ENCODE measurements at places on chromosomes 4 and X. TPM values are rescaled to one million over a fixed set of nuclear protein-coding genes. Genes with fewer than 3 reads are reported as not detected.

- no peak for DNase-seq
These were observed 24.9 kb downstream of the RGS12 start for GRCh38 chr4:3317656-3318211.

- DNase-seq: no peak
These were observed 61.2 kb upstream of the RAI2 start for GRCh38 chrX:17922303-17922702.

DNA sequence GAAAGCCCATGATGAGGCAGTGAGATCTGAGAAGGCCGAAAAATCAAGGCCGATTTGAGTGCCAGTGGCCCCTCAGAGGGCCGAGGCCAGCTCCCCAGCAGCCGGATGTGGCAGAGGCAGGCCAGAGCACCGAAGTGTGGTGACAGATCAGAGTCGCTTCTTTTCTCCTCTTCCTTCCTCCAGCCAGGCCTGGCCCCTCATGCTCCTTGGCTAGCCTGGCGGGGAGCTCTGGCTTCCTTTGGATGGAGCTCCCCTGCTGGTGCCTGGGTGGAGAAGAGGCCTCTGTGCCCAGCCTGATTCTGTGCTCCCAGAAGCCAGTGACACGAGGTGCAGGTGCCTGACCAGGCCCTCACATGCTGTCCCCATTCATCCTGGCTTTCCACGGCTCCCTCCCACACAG is 127.2 kb upstream of the PABPC4L start:
- no peak for DNase-seq

DNA sequence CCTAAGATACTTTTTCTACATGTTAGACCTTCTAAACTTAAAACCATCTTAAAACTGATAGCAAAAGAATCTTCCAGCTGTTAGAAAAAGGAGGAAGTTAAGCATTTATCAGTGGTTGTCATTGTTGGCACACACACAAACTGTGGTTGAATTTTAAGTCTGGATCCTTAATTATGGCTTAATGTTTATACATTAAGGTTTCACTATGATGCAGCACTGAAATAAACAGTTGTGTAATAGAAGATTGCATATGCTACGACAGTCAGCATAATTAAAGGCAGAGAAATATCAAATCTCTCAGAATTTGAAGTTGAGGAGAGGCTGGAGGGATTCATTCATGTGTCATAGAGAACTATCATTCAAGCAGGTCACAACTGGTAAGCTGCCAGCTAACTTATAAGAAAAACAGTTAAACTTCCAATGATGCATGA is 32.3 kb downstream of the ADGRA3 start:
- DNase-seq: peak; percentile 90

DNA sequence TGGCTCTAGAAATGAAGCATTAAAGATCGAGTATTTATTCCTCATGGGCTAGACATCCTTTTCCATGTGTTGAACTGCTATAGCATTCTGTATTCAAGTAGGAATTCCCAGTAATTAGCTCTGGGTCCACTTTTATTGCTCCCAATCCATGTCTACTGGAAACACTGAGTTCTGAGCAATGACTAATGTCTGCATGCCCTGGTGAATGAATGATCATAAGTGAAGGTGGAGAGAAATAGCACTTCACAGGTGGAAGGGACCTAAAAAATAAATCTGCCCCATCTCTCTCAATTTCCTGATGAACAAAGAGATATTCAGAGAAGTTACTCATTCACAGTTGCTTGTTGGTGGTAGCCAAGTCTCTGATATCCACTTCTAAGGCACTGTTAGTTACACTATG is 34.6 kb upstream of the CXCL8 start:
- no peak for DNase-seq

DNA sequence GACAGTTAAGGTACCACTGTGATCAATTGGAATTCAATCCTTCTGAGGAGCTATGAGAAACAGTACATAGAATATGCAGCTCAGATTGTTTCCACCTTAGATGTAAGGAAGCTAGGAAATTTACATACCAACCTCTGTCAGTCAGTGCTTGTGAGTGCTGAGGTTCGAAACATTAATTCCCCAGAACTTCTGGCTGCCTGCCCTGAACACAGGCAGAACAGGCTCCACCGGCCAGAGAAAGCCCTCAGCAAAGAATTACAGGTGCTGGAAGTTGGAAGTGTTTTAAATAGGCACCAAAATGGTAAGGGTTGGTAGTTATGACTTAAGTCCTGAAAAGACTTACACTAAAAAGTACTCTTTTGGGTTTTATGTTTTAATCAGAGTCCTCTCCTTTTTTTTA is 651.8 kb downstream of the C4orf33 start:
- no peak for DNase-seq

DNA sequence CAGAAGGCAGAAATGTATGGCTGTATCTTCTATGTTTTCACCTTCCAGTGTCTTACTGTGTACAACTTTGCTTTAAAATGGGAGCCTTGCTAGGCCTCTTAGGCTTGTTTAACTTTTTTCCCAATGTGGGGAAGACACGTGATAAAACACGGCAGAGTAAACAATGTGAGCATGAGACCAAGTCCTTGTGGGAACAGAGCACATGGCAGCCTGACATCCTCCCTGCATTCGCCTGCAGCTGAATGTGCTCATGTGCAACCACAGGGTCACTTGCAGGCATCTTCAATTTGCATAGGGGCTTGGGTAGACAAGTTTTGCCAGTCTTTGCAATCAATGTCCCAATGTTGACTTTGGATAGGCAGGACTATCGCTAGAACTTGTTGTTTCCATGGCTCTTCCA is 91.8 kb downstream of the CCNG2 start:
- DNase-seq: no peak

GRCh38 chr4:41015016-41015675 is 199.2 kb downstream of the APBB2 start:
- no peak for DNase-seq

DNA sequence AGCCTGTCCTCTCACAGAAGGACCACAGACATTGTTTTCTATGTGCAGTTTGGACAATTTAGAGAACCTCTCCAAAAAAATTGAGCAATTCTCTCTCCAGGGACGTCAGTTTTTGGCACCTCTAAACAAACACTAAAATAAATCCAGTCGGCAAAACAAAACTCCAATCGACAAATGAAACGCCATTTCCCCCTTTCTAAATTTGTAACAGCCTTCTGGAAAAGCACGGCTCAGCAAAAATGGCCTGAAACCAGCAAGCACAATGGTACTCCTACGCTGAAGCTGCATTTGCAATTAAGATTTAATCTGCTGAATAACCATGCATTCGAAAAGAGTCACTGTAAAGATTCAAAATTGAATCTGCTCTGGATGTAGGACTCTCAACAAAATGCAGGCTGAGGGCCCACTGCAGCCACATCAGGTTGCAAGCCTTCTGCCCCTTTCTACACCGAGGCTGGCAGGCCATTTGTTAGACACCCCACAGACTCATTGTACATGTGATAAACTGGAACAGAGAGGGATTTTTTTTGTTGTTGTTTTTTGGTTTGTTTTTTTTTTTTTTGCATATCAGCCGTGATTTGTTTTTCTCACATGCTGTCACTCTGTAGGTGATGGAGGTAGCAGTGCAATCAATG is 79.9 kb upstream of the MAP3K15 start:
- DNase-seq: no peak

- no peak for DNase-seq
These were observed 26.2 kb upstream of the PNPLA4 start for GRCh38 chrX:7953446-7953845.

DNA sequence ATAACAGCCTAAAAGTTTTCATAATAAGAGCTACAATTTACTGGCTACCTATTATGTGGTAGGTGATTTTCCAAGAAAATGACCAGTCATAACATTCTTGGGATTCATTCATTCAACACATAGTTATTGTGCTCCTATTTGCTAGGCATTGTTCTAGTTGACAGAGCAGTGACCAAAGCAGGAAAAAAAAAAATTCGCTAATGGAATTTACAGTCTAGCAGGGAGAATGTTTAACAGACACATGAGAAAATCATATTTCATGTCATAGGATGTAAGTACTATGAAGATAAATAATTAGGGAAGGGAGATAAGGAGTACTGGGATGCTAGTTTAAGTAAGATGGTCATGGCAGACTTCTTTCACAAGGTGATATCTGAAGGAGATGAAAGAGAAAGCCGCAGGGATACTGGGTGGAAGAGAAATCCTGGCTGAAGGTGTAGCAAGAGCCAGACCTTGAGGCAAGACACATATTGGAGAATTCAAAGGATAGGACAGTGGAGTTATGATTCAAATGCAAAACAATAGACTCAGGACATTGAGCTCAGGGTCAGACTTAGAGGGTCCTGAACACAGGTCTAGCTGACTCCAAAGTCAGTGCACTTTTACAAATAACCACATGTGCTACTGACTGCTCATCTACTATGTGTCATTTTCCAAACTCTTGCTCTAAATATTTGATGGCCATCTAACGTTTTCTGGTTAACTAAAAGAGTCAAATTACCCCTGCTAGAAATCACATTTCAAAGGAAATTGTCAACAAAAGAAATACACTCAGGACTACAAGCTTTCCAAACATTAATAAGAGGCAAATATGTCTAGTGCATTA is 20.4 kb downstream of the SPCS3 start:
- no peak for DNase-seq

DNA sequence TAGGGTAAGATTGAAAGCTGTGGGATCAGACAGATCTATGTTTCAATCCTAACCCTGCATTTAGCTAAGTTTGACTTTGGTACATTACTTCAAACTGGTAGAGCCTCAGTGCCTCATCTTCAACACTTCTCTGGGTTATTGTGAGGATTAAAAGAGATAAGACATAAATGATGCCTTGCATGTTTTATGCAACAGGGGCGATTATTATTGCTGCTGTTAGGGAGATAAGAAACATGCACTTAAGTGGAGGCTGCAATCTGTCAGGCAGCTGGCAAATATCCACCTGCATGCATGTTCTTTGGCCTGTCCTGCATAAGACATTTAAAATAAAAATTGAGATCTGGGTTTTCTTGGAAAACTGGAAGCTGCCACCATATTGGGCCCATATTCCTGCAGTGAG is 24.6 kb downstream of the UNC5C start:
- no peak for DNase-seq

GRCh38 chrX:31319586-31319985 is 247.7 kb upstream of the FTHL17 start:
- DNase-seq: no peak

- DNase-seq: peak; percentile 18
These were observed 688 bp upstream of the EVC start for GRCh38 chr4:5710065-5710960.

- peak; percentile 88 for DNase-seq
These were observed 552.6 kb downstream of the TRIML1 start for GRCh38 chr4:188691811-188692210.

DNA sequence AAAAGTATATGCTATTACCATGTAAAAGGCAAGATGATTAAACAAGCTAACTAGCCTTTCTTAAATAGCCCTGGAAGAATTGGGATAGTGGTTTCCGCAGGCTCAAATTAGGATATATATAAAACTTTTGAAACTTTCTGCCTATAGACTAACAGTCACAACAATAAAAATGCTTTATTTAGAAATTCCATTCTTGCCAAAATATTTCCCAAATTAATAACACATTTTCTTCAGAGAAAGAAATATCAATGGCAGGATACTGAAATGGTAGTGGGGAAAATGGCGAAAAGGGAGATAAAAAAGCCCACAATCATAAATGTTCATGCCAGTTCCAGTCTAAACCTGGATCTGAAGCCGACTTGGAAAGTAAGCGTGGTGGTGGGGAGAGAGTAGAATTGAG is 56.0 kb downstream of the MAD2L1 start:
- no peak for DNase-seq

GRCh38 chr4:156137679-156138473 is 184.2 kb upstream of the CTSO start:
- no peak for DNase-seq

DNA sequence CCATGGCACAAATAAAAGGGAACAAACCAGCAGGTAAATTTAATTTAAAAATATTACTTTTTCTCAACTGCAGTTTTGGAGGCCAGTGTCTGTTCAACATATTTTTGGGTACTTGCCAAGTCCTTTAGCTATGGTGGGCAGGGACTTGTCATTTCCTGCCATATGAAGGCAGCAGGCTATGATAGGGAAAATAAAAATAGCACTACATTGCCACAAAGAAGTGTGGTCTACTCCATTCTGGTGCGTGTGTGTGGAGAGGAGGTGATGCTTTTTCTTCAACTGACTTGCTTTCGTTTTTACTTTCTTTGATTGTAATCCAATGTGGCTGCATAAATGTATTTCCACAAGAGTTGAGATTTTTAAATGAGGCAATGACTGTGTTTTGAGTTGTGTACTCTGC is 17.2 kb downstream of the GPR174 start:
- no peak for DNase-seq

- DNase-seq: peak; percentile 61
These were observed 17.4 kb downstream of the IRAK1 start for GRCh38 chrX:154002215-154002719.

- no peak for DNase-seq
These were observed 552 bp downstream of the TCEAL9 start for GRCh38 chrX:103356858-103357257.

Gene KLB
- total RNA-seq: not detected

Gene RNF175
- total RNA-seq: not detected

Gene AMTN
- total RNA-seq: not detected

Gene STOX2
- 5.4 TPM for total RNA-seq

Gene SPIN4
- total RNA-seq: 3.6 TPM

Gene MEPE
- total RNA-seq: not detected

Gene FSTL5
- total RNA-seq: under 0.01 TPM

Gene FAM241A
- total RNA-seq: under 0.01 TPM

Gene CAPN6
- not detected for total RNA-seq

Gene GLUD2
- 1.6 TPM for total RNA-seq

Gene BRS3
- total RNA-seq: not detected

Gene UPF3B
- total RNA-seq: 0.54 TPM

Gene HPGD
- not detected for total RNA-seq

Gene GAK
- total RNA-seq: 34.4 TPM

Gene PCDH7
- 44.1 TPM for total RNA-seq

Gene CXorf49
- total RNA-seq: not detected
